ENCODE measurements at places on chromosomes 12 and 14.

DNA sequence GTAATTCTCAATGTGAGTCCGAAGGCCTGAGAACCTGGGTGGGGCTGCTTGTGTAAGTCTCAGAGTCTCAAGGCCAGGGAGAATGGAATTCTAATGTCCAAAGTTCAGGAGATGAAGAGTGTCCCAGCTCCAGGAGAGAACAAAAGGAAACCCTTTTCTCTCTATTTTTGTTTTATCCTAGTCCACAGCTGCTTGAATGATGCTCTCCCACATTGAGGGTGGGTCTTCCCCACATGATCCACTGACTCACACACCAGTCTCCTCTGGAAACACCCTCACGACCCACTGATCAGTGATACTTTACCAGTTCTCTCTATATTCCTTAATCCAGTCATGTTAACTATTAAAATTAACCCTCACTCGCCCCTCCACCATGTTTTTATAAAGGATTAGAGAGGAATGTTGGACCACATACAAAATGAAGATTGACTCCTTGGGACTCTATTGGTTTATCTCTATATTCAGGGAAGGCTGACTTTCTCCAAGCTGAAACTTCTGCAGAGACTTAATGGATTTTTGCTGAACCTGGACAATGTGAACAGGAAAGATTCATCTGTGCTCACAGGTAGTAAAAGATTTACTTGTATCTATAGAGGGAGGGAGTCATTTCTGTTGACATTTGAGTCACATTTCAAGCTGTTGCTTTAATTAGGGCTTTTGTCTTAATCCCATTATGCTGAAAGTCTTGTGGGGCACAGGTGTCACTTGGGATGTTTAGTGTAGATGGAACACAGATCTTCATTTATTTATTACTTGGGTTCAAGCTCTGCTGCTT lies 1061.0 kb upstream of the TMEM132C start:
- no peak for DNase-seq

DNA sequence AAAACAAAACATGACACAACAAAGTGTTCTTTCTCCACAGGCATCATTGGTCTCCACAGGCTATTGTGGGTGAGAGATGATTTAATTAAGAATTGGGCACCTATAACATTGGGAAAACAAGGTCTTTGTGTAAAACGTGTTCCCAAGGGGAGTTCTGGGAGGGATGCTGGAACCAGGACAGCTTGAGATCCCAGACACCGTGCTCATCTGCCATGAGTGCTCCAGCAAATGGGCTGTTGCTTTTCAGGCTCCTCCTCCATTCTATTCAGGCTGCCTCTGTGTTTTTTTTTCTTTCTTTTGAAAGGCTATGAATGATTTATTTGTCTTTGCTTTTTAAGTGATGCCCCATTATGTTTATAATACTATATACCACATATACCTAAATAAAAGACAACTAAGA lies 122.4 kb downstream of the DACT1 start:
- DNase-seq = no peak

DNA sequence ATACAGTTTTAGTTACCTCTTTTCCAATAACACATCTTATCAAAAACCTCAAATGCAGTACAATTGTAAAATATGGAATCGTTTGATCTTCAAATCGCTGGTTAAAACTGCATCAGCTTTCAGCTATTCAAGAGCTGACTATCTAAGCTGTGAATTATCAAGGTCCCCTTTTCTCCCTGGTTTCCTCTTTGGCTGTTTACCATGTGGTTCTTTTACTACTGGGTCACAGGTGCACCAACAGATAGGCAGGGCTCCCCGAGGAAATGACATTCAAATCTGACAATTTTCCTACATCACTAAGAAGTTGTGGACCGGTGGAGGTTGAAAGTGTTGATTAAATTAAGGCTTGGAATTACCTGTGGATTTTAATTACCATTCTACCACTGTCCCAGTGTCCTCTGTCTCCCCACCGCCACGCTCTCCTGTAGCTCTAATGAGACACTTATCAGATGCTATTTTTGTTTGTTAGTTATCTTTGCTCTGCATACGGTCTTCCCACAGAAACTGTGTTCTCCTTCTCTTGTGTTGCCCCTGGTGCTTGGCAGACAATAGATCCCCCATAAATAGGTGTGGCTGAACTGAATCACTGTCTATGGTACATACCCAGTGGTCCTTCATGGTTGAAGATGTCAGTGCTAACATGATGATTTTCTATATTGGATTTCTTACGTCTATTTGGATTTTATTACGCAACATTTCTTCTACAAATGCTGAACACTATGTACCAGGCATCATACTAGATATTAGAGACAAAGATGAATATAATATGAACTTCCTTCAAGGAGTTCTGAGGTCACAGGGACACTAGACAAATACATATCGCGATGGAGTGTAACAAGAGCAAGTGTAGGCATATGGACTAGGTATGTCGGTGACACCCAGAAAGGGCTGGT lies 20.9 kb upstream of the PLXNC1 start:
- DNase-seq = no peak

DNA sequence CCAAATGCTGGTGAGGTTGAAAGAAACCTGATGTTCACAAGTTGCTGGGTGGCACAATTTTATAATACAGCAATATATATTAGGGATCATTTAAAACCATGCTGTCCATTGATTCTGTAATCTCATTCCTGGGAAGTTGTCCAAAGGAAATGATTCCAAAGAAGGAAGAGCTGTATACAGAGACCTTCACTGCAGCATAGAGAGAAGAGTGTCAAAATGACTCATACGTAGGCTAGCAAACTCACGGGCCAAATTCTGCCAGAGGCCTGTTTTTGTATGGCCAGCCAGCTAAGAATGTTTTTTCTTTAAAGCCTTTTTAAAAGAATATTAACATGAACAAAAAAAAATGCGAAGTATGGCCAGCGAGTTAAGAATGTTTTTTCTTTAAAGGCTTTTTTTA lies 69.2 kb upstream of the MED13L start:
- DNase-seq = no peak

Data from stimulated activated CD4-positive, alpha-beta T cell treated with anti-CD3 and anti-CD28 coated beads, Interleukin-4, amount 100 ng/mL, for 24 hours (primary cell).